ENCODE measurements at places on chromosomes 6 and 20. TPM values are rescaled to one million over a fixed set of nuclear protein-coding genes. Genes with fewer than 3 reads are reported as not detected.

The SRC gene
- total RNA-seq = 18.1 TPM

The PRELID3B gene
- total RNA-seq = 39.9 TPM

The APOBEC2 gene
- total RNA-seq = not detected

The COL20A1 gene
- total RNA-seq = not detected

The PTGIS gene
- 20.7 TPM for total RNA-seq

The COL9A1 gene
- not detected for total RNA-seq

The IDH3B gene
- total RNA-seq = 75.5 TPM

The C6orf15 gene
- not detected for total RNA-seq

The OOEP gene
- not detected for total RNA-seq

The FOXF2 gene
- 0.81 TPM for total RNA-seq

The RAB44 gene
- total RNA-seq = 0.32 TPM

The LHFPL5 gene
- total RNA-seq = not detected

The DDX43 gene
- total RNA-seq = 0.81 TPM

The RAET1L gene
- not detected for total RNA-seq

The PTCRA gene
- total RNA-seq = not detected

The RRAGD gene
- 0.49 TPM for total RNA-seq

The ASIP gene
- total RNA-seq = not detected

The ENPP5 gene
- 0.36 TPM for total RNA-seq

The CCN5 gene
- total RNA-seq = 5.8 TPM

The XKR7 gene
- total RNA-seq = not detected

The MMP24 gene
- total RNA-seq = 0.16 TPM

The BPIFB4 gene
- total RNA-seq = not detected

The C20orf144 gene
- total RNA-seq = not detected

The HLA-DMA gene
- 4.5 TPM for total RNA-seq

The ACTL10 gene
- 2.4 TPM for total RNA-seq

The FLRT3 gene
- 0.90 TPM for total RNA-seq

The SLC22A7 gene
- not detected for total RNA-seq

The SRXN1 gene
- 51.6 TPM for total RNA-seq

The WFDC10B gene
- not detected for total RNA-seq

The SERINC1 gene
- 178 TPM for total RNA-seq

The SPATA25 gene
- total RNA-seq = not detected

The PRL gene
- not detected for total RNA-seq

The MRPS18A gene
- total RNA-seq = 33.0 TPM

All from cardiac atrium fibroblast (primary cell).